Bone marrow (tissue), 2 donors: ENCODE measurements at places on chromosomes 1 and 21.

- DNase-seq, result no peak
These were observed 8.3 kb downstream of the FAM229A start for GRCh38 chr1:32353886-32354570.

GRCh38 chr1:64933296-64934070 lies 32.9 kb downstream of the JAK1 start:
- DNase-seq, result peak; percentile 82

DNA sequence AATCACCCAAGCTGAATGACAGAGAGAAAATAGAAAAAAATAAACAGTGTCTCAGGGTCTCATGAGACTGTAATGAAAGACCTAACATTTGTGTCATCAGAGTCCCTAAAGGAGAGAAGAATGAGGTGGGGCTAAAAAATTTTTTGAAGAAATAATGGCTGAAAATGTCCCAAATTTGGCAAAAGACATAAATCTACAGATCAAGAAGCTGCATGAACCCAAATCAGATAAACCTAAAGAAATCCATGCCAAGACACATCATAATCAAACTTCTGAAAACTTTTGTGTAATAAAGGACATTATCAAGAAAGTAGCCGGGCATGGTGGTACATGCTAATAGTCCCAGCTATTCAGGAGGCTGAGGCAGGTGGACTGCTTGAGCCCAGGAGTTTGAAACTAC lies 29.2 kb downstream of the LEMD1 start:
- DNase-seq, result no peak

DNA sequence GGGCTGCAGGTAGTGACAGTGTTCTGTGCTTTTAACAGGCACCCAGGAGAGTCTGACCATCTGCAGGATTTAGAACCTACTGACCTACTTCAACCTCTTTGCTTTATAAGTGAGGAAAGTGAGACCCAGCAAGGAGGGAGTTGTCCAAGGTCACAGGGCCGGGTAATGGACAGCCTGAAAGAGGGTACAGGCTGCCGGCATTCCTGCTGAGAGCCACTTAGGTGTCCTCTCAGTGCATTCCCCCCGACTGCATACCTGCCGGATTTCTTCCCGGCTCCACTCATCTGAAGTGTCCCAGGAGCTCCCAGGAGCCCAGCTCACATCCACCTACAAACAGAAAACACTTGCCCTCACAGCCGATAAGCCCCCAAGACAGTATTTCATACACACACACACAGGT lies 13.9 kb downstream of the PHLDA3 start:
- DNase-seq, result no peak

GRCh38 chr1:156439036-156439776 lies 61.4 kb downstream of the MEF2D start:
- DNase-seq, result no peak

GRCh38 chr1:89633800-89634625 lies 1.1 kb downstream of the LRRC8C start:
- no peak for DNase-seq

DNA sequence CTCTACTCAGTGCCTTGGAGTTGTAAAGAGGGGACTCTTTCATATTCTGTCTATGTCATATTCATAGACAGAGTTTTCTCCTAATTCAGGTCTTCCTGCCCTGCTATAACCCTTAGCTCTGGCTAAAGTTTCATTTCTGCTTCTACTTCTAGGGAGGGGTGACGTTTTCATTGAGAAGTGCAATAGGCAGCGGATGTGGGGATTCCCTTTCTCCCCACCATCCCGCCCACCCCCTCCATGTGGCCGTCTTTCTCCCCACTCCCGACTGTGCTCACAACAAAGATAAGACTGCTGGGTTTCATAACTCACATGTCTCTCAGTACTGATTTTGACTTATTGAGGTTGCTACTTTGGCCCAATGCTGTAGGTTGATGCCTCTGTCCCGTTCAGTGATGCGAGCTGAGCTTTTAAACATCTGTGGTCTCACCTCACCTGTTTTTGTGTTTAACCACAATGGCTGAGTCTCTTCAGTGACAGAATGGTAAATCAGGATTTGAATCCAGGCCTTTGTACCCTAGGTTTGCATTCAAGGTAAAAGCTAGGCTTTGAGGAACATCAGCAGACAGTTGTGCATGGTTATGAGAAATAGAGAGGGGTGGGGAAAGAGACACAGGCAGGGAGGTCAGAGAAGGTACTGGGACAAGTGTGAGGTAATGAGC lies 7.8 kb upstream of the KIF14 start:
- DNase-seq, result no peak

GRCh38 chr1:68201546-68202238 lies 30.6 kb downstream of the WLS start:
- no peak for DNase-seq

DNA sequence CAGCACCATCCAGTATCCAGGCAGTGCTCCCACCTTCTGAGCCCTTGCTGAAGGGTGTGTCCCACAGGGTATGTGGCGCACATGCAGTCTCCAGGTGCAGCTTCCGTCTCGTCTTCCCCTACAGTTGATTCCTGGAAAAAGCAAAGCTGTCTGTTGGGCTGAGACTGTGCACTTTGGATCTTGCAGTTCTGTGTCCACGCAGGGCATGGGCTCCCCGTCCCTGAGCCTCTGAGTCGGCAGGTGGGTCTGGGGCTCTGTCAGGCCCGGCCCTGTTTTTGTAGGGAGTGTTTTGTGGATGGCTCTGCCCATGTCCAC lies 32.8 kb downstream of the SNAP47 start:
- no peak for DNase-seq

- DNase-seq, result no peak
These were observed 29.3 kb downstream of the TNNT2 start for GRCh38 chr1:201348211-201348566.

DNA sequence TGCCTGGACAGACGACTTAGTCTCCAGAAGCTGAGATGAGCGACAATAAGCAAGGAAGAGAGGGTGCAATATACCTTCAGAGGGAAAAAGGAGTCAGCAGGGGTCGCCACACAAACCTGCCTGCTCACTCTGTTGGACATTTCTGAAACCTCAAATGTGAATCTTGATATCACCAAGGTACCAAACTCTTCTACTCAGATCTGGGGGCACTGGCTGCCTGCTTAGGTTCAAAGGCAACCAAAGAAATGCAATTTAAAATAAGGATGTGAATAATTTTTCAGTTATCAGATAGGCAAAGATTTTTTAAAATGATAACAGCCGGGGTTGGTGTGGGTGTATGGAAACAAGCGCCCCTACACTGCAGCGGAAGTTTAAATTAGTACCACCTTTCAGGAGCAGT lies 164.2 kb downstream of the HIVEP3 start:
- no peak for DNase-seq

DNA sequence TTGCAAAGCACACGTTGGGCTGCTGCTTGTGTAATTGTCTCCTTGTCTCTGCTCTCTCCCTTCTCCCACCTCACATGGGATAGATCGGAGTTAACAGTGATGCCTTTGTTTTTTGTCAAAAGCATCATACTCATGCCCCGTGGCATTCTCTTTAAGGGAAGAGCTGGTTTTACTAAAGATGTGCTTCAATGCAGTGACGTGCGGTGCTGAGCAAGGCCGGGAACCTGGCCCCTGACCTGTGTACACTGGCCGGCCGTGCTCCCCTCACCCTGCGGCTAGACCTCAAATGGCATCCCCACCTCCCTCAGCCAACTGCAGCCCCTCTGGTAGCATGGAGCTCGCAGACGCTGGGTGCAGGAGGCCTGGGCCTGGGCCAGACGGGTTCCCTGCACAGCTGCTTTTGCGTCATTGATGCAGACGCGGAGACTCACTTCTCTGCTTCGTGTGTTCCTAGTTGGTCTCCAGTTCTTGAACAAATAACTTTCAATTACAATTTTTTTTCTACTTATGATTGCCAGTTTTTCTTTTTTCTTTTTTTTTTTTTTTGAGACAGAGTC lies 19.9 kb downstream of the AGPAT3 start:
- no peak for DNase-seq

- no peak for DNase-seq
These were observed 121.9 kb downstream of the NRIP1 start for GRCh38 chr21:14942801-14943490.

- no peak for DNase-seq
These were observed 29.4 kb downstream of the CLDN14 start for GRCh38 chr21:36450511-36450910.

GRCh38 chr1:27145934-27146354 lies 9.0 kb downstream of the SLC9A1 start:
- no peak for DNase-seq

- no peak for DNase-seq
These were observed 87.9 kb upstream of the SMYD2 start for GRCh38 chr1:214192825-214193643.

- DNase-seq, result no peak
These were observed 297.2 kb upstream of the PLXNA2 start for GRCh38 chr1:208541225-208541855.

DNA sequence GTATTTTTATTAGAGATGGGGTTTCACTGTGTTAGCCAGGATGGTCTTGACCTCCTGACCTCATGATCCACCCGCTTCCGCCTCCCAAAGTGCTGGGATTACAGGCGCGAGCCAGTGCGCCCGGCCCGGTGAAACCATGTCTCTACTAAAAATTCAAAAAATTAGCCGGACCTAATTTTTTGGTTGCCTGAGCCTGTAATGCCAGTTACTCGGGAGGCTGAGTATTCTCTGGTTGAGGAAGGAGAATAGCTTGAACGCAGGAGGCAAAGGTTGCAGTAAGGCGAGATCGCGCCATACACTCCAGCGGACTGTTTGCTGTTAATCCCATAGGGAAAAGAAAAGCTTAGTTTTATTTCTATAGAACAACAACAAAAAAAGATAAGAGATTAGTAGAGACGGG lies 29.9 kb upstream of the HJV start:
- DNase-seq, result no peak

GRCh38 chr1:208132287-208132882 lies 111.8 kb downstream of the PLXNA2 start:
- DNase-seq, result peak; percentile 5

DNA sequence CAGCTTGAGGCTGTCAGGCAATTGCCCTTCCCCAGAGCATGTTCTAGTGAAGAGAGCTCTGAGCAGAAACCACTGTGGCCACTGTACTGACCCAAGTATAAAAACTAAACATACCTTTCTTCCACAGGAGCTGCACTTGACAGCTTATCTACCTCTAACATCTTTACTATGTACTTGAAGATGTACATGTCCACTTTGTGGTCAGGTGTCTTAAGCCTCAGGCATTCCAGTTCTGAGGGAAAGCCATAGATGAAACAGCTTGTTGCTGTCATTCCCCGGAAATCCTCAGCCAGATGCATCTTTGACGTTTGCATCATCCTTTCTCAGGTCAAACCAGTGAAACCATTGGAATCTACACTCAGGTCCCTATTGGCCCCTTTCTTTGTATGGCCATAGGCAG lies 70.4 kb downstream of the CHRM3 start:
- DNase-seq, result no peak

DNA sequence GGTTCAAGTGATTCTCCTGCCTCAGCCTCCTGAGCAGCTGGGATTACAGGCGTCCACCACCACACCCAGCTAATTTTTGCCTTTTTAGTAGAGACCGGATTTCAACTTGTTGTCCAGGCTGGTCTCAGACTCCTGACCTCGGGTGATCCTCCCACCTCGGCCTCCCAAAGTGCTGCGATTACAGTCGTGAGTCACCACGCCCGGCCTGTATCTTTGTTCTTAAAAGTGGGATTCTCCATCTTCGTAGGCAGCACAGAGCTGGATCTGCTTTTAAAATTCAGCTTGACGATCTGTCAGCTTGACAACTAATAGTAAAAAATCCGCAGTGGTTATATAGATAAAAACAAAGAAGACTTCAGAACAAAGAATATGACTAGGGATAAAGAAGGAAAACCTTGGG lies 2.8 kb upstream of the GNG4 start:
- no peak for DNase-seq
